Stimulated activated CD4-positive, alpha-beta T cell treated with anti-CD3 and anti-CD28 coated beads, Interleukin-15, amount 100 ng/mL, for 1 hour (primary cell): ENCODE measurements at places on chromosomes 7 and 10.

- no peak for DNase-seq
These were observed 6.2 kb downstream of the RARRES2 start for GRCh38 chr7:150335108-150335773.

GRCh38 chr10:48705401-48705938 lies 20.8 kb downstream of the WDFY4 start:
- no peak for DNase-seq

DNA sequence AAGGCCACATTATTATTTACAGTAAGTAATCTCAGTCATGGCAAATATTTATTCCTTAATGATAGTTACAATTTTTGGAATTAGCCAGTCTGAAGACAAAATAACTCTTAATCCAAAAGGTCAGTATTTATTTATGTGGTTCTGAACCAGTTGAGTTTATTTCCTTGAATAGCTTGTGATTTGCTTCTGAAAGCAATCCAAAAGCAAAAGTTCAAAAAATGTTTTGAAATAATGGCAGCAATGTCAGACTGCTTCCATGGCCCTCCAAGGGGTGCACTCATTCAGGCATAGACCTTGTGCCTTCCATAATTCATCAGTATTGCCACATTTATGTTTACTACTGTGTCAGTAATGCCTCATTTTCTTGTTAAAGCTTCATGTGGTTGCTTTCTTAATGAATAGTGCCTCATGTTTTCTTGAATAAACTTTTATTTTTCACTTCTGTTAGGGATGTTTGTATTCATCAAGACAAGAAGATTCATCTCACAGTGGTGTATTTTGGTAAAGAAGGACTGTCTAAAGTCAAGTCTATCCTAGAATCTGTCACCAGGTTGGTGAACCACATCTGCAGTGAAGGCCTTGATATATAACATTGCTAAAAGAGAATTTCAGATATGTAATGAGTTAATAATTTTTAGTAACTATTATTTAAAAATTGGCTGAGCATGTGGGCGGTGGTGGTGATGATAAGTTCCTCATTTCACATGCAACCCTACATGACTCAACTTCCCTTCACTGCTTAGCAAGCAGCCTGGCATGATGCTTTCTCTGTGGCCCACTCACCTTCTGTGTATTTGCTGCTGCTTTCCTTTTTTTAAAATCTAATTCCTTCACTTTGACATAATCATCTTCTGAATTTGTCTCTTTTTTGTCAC lies 22.0 kb downstream of the CSGALNACT2 start:
- no peak for DNase-seq

- no peak for DNase-seq
These were observed 108.7 kb downstream of the NRBF2 start for GRCh38 chr10:63241841-63242281.

GRCh38 chr7:26681819-26682418 lies 182.5 kb downstream of the SKAP2 start:
- no peak for DNase-seq

DNA sequence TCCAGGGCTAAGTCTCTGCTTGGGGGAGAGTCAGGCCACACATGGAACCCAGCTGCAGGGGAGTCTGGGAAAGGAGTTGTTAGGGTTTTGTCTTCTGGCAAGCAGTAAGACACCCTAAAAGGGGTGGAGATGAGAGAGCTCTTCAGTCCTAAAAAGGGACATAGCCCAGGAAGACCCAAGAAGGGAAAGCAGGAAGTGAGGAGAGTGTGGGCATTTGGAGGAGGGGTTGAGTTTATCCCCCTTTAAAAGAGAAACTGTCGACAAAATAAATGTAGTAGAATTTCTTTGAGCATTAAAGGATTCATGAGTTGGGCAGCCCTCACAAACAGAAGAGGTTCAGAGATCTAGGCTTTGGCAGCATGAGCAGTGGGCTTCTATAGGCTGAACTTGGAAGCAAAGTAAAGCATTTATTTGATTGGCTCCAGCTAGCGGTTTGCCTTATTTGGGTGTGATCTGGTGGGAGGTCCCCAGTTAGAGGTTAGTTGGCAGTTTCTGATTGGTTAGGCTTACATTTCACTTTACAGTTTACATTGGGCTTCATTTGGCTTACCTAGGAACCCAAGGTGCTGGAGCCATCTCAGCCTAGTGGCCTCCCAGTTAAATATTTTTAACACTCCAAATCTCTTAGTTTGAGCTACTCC lies 246.7 kb downstream of the CAMK1D start:
- DNase-seq: no peak
